ENCODE measurements at places on chromosomes 1 and 21.

DNA sequence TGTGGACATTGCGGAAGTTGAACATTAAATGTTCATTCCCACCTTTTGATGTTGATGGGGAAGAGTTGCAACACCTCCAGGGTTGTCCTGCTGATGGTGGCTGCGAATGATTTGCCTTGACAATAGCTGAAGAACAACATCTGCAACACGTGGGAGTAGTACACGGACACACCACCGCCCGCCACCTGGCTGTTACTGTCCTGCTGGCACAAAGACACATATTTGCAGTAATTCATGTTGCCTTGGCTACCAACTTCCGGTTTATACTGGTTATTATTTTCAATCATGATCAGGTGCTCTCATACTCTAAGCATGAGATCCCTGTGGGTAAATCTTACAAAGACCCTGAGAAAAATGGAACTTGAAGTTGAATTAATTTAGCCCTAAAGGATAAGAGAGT is 55.2 kb downstream of the UBR4 start:
- no peak for DNase-seq

GRCh38 chr1:182596934-182597333 is 7.3 kb downstream of the RGS16 start:
- DNase-seq: no peak

- no peak for DNase-seq
Observed at GRCh38 chr1:81505831-81506230, 294.9 kb upstream of the ADGRL2 start.

DNA sequence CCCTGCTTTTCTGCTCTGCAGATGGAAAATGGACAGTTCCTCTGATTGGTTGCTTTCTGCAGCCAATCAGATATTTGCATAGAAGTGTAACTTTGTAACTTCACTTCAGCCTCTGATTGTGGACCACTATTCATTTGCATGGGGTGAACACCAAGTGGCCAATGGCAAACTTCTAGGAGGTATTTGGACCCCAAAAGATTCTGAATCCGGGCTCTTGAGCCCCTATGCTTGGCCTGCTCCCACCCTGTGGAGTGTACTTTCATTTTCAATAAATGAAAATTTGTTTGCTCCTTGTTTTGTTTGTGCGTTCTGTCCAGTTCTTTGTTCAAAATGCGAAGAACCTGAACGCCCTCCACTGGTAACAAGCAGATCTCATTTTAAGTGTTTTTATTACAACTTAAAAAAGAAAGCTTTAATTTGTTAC is 6.4 kb upstream of the GSTM4 start:
- peak; percentile 66 for DNase-seq

- DNase-seq: no peak
Observed at GRCh38 chr21:38186661-38187270, 70.0 kb upstream of the KCNJ15 start.

DNA sequence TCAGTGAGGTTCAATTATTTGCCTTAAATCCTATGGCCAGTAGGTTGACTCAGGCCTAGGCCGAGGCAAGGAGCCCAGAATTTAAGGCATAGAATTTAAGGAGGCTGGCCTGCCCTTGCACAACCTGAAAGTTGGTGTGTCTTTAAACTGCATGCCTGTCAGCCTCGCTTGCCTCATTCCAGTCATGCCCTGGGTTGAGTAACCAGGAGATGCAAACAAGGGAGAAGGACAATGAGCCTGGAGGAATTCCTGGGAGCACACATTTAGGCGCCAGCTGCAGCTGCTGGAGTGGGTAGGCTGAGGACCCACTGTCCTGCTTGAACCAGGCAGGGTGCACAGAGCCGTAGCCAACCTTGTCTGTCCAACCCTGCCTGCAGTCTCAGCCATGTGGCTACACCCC is 11.7 kb downstream of the CD2 start:
- DNase-seq: peak; percentile 55

DNA sequence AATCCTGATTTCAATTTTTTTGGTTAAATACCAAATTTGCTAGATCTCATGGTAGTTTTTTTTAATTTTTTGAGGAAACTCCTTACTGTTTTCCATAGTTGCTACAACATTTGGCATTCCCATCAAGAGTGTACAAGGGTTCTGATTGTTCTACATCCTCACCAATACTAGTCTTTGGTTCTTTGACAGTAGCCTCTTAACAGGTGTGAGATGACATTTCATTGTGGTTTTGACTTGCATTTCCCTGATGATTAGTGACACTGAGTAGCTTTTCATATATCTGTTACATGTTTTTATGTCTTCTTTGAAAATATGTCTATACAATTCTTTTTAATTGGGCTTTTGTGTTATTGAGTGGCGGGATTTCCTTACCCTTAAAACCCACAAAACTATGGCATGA is 20.9 kb upstream of the RGS13 start:
- no peak for DNase-seq

DNA sequence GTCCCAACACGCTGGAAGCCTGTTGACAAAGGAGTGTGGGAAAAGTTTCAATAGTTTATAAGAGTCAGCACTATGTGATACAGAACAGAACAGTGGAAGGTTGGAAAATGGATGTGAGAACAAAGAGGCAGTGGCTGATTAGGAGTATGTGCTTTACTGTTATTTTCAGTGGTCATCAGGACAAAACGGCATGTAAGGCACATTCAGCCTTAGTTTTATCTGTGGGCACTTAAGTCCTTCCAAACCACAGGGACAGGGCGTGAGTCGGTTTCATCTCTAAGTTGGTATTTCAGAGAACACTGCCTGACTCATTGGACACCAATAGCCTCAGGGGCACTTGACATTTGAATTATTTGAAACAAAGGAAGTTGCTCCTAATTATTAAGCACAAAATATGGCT is 306.9 kb downstream of the ASTN1 start:
- peak; percentile 49 for DNase-seq
